ENCODE measurements at places on chromosomes 1 and 21.

DNA sequence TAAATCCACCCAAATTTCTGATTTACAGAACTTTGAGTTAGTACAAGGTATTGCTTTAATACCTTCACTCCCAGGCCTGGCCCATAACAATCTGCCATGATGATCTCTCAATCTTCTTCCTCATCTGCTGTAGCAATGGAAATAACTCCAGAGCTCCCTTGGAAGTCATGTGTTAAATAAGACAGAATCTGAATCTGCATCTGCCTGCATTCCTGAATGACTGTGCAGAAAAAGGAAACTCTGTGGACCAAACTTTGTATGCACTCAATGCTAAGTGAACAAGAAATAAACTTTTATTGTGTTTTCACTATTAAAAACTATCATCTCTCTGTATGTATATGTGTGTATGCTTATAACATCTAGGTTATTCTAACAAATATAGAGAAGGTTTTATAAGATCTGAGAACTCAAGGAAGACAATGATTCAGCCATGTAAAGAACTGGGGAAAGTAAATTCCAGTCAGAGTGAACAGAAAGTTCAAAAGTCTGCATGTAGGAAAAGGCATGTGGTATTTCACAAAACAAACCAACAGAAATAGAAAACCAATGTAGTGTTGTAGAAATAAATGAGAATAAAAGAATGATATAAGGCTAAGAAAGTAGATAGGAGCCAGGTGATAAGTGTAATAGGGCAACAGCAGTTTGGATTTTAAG lies 390.2 kb downstream of the USH2A start:
- no peak for DNase-seq

DNA sequence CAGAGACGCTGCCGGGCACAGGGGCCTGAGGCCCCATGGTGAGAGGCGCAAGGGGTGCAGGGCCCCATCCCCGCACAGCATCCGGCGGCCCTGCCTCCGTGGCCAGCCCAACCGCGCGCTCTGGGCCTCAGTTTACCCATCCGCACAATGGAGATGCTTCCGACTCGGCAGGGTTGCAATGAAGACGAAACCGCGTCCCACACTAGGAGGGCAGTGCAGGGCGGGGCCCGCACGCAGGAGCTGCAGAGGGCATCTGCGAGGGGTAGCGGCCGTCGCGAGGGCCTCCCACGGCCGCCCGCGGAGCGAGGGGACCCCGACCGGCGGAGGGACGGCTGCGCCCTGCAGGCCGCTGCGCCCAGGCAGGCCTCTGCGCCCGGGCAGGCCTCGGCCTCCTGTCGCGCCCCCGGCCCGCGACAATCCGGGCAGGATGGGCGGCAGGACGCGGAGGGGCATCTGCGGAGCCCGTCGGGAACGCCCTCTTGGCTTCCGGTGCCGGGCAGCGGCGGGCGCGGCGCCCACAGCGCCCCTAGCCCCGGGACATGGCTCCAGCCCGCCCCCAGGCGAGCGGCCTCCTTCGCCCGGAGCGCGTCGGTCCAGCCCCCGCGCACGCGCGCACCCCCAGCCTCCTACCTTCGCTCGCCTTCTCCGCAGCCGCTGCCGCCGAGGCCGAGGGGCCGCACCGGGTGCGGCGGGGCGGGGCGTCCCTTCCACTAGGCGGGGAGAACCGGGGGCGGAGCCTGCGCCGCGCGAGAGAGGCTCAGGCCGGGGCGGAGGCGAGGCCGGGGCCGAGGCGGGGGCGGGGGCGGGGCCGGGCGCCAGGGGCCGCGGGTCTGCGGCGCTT lies 15.3 kb downstream of the RNU1-1 start:
- peak; percentile 72 for DNase-seq

GRCh38 chr1:175600721-175601440 lies 142.5 kb downstream of the TNR start:
- no peak for DNase-seq

DNA sequence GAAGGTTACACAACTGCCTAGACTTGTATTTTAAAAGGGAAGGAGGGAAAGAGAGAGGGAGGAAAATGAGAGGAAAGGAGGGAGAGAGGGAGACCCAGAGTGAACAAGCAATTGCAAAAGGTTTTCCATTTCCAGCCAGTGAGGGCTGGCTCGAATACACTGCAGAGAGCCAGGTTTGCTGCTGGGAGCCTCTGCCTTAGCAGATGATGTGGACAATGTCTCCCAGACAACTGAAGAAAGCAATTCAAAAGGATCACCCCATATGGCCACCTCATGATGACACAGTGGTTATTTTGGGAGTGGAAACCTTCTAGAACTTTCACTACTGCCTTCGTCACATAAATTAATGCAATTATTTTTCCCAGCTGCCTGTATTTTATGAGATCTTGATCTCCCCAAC lies 86.4 kb downstream of the BCAR3 start:
- no peak for DNase-seq

DNA sequence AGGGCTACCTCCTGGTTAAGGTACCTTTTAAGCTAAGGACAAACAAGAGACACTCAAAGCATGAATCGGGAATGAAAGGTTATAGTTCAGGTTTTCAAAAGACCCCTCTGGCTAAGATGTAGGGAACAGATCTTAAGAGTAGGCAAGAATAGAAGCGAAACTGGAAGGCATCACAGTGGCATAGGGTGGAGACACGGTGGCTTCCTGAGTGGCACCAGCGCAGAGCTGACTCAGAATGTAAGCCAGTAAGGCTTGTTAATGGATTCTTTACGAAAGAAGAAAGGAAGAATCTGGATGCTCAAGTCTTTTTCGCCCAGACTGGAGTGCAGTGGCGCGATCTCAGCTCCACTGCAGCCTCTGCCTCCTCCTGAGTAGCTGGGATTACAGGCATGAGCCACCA lies 21.2 kb downstream of the PADI6 start:
- DNase-seq: no peak

GRCh38 chr1:211632808-211633523 lies 42.5 kb downstream of the NEK2 start:
- no peak for DNase-seq

- DNase-seq: no peak
Measured at GRCh38 chr1:212293579-212293978, 8.4 kb downstream of the PPP2R5A start.

DNA sequence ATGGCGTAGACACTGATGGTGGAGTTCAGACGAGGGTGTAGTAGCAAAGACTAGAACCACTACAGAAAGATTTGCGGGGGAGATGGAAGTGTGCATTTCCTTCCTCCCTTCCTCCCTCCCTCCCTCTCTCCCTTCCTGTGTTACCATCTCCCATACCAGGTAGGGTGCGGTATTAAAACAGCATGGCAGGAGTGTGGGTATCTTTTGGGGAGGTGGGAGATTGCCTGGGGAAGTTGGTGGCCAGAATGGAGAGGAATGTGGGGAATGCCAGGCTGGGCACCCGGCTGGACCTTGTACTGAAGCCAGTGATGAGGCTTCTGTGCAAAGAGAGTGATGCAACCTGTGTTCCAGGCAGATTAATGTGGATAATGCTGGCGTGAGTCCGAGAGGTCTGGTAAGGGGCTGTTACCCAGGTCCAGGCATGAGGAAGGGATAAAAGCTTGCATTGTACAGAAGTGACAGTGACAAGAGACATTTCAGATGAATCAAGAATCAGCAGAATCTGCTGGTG lies 30.3 kb upstream of the PPP2R5A start:
- DNase-seq: no peak

GRCh38 chr1:156089704-156090103 lies 7.4 kb upstream of the MEX3A start:
- no peak for DNase-seq

GRCh38 chr1:27872802-27873551 lies 633 bp downstream of the THEMIS2 start:
- no peak for DNase-seq

GRCh38 chr1:118871582-118872171 lies 116.5 kb downstream of the TBX15 start:
- no peak for DNase-seq

- no peak for DNase-seq
Measured at GRCh38 chr1:156102633-156103511, 11.6 kb upstream of the LMNA start.

DNA sequence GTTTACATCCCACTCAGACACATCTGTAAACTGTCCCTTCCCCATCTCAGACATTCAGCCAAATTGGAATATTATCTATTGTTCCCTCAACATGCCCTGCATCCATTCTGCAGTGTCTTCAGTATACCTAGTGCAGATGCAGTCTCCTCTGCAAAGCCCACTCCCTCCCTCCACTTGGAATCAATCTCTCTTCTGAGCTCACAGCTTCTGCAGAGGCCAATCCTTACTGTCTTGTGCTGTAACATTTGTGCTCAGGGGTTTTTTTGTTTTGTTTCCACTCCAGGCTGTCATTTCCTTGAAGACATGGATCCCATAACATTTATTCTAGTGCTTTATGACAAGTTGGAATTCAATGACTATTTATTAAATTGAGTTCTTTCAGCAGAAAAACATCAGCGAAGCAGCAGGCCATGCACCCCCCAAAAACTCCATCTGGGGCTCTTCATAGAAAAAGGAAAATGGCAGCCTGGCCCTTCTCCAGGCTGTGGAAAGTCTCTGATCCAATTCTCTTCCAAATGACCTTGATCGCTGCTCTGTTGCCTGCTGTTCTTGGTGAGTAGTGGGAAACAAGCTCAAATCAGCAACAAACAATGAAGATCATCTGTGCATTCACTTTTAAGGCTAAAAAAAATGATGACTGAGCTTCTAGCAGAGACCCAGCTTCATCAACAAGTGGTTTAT lies 8.7 kb downstream of the C4BPA start:
- DNase-seq: no peak

- DNase-seq: no peak
Measured at GRCh38 chr21:29208682-29209059, 78.2 kb downstream of the MAP3K7CL start.

DNA sequence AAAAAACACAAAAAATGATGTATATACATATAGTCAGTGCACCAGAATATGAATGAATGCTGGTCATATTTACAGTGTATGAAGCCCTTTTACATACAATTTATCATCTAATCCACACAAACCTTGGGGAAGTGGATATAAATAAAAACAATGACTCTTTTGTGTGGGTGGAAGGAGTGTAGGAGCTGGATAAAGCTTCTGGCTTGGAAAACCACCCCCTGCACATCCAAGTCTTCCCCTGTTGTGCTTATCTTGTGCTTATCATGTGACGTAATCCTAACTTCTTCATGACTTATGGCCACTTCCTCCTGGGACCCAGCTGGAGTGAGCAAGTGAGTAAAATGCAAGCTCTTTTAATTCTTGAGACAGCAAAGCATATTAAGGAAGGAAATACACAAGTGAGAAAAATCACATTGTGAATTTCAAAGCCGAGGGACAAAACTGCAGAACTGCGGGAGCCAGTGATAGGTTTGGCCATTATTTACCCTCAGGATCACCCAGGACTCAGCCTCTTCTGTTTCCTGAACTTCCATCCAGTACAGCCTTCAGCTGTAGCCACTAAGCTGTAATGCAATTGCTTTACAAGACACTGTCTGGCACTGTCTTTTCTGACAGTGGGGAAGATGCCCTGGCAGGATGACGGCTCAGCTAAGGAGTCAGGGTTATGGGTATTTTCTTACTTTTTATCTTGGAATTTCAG lies 104.0 kb upstream of the PPM1J start:
- DNase-seq: no peak

DNA sequence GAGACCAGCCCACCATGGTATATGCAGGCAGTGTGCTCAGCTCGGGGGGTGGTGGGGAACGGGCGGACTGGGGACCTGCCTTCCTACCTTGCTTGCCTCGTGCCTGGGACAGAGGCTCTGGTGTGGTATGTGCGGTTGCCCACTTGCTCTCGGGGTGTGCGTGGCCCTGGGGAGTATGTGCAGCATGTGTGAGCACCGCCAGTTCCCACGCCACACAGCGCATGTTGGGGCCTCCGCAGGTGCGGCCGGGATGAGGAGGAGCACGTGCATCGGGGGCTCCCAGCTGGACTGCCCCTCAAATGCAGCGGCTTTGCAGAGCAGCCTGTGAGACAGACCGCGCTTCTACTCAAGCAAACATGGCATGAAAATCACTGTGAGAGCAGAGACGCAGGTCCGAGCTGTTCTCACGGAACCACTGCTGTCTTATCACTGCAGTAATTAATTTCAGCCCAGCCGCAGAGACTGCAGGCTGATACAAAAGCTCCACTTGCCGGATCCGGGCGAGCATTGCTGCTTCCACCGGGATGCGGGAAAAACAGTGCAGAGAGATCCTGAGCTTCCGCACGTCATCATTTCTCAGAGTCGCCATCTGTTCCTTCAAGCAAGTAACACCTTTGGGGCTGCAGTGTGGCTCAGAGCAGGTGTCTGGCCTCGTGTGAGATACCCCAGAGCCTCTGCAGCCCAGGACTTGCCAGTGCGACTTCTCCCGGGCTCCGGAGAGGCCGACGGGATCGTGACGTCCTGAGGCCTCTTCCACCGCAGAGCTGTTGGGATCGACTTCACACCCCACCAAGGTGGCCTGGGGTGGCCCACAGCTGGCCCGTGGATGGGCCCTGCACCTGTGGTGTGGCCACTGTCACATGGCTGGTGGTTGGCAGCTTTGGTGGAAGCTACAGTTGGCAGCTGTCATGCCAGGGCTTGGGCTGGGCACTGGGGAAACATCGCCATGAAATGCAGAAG lies 92.6 kb upstream of the ACTRT2 start:
- no peak for DNase-seq

GRCh38 chr1:244289991-244290785 lies 161.5 kb downstream of the ADSS2 start:
- DNase-seq: no peak

DNA sequence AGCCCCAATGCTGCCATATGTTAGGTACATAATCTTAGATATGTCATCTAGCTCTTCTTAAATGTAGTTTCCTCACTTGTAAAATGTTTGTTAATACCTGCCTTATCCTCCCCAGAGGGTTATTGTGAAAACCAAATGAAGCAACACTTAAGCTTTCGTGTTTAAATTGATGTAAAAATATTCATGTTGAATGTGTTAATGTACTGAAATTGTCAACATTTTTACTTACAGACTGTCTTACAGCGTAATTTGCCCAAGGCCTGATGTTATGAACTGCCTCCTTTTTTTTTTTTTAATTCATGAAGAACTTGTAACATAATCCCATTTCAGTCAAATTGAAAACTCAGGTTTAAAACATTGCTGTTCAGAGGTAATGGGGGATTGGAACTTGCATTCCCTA lies 25.6 kb upstream of the ENAH start:
- no peak for DNase-seq

DNA sequence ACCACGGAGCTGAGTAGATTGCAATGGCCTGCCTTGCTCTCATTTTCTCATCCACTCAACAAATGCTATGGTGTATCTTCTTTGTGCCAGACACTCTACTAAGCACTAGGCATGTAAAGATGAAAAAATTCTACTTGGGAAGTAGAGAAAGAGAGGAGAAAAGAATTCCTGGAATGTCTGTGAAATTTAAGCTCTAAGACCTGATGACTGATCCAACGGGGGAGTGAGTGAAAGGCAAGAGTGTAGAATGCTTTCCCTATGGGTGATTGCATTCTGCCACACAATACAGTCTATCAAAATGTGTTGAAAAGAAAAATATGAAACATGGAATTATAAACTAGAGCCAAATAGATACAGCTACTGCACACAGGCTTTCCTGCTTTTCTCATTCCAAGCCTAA lies 82.3 kb downstream of the CYYR1 start:
- no peak for DNase-seq

- DNase-seq: no peak
Measured at GRCh38 chr1:196306421-196306820, 301.8 kb downstream of the KCNT2 start.

Measured in stimulated activated CD4-positive, alpha-beta T cell treated with anti-CD3 and anti-CD28 coated beads, TNF-alpha, amount 100 ng/mL, for 4 hours (primary cell).